ENCODE measurements at places on chromosomes 4 and X.

GRCh38 chr4:1576304-1576960 is 107.7 kb downstream of the FAM53A start:
- no peak for DNase-seq

DNA sequence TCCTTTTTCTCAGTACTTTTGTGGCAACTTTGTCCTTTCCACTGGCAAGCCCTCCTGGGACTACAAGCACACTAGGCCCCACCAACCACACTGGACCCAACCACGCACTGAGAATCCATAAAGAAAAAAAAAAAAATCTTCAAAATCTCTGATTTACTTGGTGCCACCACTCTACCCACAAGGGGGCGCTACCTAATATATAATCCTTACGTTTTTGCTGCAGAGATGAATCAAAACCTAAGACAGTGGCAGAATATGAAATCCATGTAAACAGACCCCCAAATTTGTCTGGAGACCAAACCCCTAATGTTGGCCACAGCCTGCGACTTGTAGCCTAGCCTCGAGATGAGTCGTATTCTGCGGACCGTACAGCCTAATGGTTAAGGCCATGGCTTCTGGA is 63.5 kb upstream of the ARHGAP36 start:
- DNase-seq, result no peak

- no peak for DNase-seq
Measured at GRCh38 chrX:135890087-135890585, 3.1 kb downstream of the CT45A10 start.

DNA sequence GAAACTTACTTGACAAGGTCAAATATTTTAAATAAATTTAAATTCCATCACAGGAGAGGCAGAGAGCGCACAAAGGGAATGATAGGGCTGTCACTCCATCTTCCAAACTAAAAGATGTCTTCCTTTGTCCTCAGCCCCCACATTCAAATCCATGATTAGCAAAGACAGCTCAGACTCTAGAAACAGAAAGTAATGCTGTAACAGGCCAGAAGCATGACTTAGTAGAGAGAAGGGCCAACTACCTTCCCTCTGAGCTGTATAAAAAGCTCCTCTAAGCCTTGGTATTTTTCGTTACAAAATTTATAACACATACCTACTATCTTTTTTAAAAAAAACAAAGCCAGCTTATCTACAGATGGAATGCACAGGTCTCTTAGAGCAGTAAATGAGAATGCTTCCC is 207.4 kb downstream of the MAPK10 start:
- DNase-seq, result no peak

- DNase-seq, result no peak
Measured at GRCh38 chr4:148438047-148438446, 4.2 kb downstream of the NR3C2 start.

- DNase-seq, result no peak
Measured at GRCh38 chr4:120718979-120719566, 203.5 kb downstream of the PRDM5 start.

GRCh38 chrX:72143609-72143907 is 11.8 kb upstream of the RTL5 start:
- DNase-seq, result no peak

DNA sequence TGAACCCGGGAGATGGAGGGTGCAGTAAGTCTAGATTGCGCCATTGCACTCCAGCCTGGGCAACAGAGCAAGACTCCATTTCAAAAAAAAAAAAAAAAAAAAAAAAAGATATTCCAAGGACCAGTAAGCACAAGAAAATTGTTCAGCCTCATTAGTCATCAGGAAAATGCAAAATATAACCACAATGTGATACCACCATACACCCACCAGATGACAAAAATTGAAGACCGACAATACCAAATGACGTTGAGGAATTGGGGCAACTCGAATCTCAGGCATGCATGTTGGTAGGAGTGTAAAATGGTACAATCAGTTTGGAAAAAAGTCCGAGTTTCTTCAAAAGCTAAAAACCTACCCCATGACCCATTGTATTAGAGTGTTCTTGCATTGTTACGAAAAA is 130.2 kb upstream of the FAM9B start:
- DNase-seq, result no peak

DNA sequence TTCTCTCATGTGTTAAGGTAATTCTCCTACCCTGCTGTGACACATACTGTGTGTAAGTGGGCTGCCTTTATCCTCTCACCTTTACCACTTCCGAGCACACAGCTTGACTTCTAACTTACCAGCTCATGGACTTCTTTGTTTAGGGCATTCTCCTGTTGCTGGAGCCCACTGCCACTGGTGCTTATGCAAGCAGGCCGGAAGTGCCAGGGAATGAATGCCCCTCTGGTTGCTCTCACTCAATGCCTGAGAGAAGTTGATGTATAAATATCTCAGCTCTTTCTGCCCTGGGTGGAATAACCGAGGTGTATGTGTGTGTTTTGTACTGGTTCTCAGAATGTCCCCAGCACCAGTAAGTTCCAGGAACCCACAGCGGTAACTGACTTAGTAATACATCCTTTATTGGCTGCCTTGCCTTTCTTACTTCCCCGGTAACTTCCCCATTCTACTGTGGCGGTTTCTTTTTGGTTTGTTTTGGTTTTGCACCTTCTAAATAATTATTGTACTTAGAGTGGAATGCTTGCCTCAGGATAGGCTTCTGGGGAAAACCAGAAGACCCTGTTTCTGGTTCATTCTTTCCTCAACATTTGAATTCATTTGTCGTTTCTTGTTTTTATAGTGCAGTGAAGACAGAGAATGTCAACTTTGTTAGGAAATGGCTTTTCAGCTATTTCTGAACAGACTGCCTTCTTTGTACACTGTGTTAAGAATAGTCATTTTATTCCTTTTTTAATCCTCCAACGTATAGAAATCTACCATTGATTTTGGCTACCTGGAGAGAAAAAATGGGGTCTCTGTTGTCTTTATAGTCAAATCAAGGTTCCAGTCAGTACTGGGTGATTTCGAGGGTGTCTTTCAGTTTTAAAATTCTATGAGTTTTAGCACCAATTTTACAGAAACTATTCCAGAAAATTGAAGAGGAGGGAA is 45.4 kb downstream of the CXorf58 start:
- no peak for DNase-seq

GRCh38 chr4:175758050-175759024 is 53.7 kb downstream of the GPM6A start:
- no peak for DNase-seq

Data from T-helper 1 cell (primary cell).